Dermis blood vessel endothelial cell (primary cell): ENCODE measurements at places on chromosomes 3 and 15. TPM values are rescaled to one million over a fixed set of nuclear protein-coding genes. Genes with fewer than 3 reads are reported as not detected.

RHCG gene
- not detected in 2 replicates for total RNA-seq

MST1R gene
- 0.34 and 0.65 TPM in 2 replicates for total RNA-seq

LRRC49 gene
- 4.9 and 6.3 TPM in 2 replicates for total RNA-seq

STRIT1 gene
- not detected in 2 replicates for total RNA-seq

PLOD2 gene
- 124 and 201 TPM in 2 replicates for total RNA-seq

ZNF80 gene
- not detected in 2 replicates for total RNA-seq

KY gene
- total RNA-seq, result not detected in 2 replicates

ANKDD1A gene
- total RNA-seq, result 5.6 and 5.8 TPM in 2 replicates

BLM gene
- 4.1 and 8.7 TPM in 2 replicates for total RNA-seq
